Stimulated activated CD4-positive, alpha-beta T cell treated with anti-CD3 and anti-CD28 coated beads, Interleukin-2, amount 100 ng/mL, for 48 hours (primary cell): ENCODE measurements at places on chromosomes 4 and X.
A peak's percentile ranks its signal among the peaks of the same experiment; 100 is the strongest.

DNA sequence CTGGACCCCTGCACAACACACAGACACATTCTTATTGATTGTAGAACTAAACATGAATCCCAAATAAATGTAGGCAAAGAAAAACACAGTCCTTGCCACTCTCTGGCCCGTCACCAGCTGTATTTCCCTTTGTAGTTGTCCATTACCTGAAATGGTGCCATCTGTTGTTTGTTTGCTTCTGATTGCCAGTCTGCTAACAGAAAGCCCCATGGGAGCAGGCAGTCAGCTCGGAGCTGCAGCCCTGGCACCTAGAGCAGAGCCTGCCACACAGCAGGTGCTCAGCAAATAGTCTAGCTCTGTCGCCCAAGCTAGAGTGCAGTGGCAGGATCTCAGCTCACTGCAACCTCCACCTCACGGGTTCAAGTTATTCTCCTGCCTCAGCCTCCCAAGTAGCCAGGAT is 28.9 kb downstream of the CPLX1 start:
- DNase-seq, result no peak

GRCh38 chrX:149938881-149939654 is 777 bp upstream of the EOLA2 start:
- DNase-seq, result peak; percentile 76

DNA sequence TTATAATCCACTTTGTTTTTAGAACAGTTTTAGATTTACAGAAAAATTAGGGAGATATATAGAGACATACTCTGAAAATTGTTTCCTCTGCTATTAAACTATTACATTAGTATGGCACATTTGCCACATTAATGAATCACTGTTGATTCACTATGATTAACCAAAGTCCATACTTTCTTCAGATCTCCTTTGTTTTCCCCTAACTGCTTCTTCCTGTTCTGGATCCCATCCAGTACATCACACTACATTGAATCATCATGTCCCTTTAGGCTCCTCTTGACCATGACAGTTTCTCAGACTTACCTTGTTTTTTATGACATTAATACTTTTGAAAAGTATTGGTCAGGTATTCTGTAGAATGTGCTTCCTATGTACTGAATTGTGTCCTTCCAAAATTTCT is 109.2 kb upstream of the EDNRA start:
- no peak for DNase-seq

- no peak for DNase-seq
Measured at GRCh38 chr4:94523033-94523580, 71.4 kb downstream of the PDLIM5 start.
